Non-pigmented ciliary epithelial cell (primary cell): ENCODE measurements at places on chromosomes 4 and X.
A peak's percentile ranks its signal among the peaks of the same experiment; 100 is the strongest.

DNA sequence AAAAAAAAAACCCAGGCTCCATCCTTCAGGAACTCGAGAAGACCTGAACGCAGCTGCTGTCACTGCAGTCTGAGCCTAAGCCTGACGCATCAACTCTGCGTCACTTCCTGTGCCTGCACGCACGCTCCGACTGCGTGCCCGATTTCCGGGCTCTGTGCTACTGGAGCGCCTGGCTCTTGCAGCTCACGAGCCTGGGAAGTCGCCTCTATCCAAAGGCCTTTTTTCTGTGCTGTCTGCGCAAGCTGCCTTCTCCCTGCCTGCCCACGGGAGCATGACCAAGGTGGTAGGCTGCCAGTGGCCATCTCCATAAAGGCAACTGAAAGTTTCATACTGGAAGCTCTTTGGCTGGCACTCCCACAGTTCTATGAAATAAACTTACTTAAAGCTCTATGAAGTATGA is 9.9 kb upstream of the GASK1B start:
- DNase-seq: no peak

DNA sequence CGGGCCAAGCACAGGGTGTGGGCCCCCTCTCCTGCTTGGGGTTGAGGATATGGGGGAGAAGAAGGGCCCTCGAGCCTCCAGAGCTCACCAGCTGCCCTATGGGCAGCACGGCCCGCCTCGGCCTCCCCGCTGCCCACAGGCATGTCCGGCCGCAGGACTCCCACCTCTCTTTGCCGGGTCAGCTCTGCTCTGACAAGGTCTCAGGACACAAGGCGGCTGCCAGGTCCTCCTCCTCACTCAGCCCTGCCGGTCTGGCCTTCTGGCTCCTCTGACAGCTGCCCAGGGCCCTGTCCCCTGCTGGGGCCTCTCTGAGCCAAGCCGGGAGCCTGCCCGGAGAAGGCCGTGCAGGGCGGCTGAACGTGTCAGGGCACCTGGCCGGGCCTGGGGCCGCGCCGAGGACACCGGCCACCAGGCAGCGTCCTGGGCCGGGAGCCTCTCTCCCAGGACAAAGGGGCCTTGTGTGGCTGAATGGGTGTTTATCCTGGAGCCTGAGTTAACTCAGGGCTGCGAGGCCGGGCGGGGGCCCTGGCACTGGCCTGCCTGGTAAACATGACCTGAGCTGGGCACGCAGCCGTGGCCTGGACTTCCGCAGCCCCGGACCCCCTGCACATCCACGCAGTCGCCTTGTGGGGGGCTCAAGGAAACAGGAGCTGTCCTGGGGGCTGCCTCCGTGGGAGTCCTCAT is 25.7 kb downstream of the TACC3 start:
- DNase-seq: no peak

DNA sequence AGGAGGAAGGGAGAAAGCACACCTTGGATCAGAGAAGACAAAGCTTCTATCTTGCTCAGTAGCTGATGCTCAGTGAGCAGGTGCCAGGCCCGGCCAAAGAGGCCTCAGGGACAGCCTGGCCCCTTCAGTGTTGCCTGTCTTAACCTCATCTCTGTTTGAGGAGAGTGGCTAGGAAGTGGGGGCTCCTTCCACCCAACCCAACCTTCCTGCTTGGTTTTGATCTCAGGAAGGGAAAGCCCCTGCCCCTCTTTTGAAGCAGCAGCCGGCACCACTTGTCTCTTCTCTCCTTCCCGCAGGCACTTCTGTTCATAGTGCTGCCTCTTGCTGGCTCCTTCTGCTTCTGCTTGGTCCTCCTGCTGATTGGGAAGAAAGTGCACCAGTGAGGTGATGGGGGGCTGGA is 2.4 kb upstream of the AFF2 start:
- no peak for DNase-seq

DNA sequence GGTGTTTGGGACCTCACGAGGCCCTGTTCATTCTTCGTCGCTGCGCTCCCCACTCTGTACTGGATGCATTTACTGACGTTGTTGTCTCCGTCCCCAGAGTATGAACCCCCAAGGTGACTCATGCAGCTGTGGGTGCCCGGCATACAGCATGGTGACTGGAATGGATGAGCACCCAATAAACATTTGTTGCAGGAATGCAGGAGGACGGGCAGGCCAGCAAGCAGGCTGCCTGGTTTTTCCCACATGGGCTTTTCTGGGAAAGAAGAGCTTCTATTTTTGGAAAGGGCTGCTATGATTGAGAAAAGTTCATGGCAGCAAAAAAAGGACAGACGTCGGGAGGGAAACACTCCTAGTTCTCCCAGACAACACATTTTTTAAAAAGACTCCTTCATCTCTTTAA is 893 bp upstream of the SOD3 start:
- no peak for DNase-seq

DNA sequence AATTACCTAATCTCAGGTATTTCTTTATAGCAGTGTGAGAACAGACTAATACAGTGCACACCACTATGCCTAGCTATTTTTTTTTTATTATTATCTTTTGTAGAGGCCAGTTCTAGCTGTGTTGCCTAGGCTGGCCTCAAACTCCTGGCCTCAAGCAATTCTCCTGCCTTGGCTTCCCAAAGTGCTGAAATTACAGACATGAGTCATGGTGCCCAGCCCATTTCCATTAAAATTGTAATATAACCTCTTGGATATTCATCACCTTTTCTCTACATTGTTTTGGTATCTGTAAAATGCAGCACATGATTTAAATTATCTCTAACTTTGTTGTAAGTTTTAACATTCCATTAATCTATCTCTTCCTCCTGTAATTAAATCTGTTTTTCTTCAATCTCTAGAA is 2052.9 kb downstream of the ARAP2 start:
- no peak for DNase-seq

DNA sequence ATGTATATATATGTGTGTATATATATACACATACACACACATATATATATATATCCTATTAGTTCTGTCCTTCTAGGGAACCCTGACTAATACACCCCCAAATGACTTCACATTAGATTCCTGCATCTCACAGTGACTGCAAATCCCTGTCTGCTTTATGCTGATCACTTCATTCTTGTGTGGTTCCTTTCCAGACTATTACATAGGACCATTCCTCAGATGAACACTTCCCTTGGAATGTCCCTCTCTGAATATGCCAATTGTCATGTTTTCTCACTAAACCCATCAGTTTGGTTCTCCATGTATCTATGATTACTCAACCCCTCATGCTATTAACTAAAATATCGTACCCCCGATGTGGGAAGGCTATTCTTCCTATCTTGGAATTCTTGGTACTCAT is 605.2 kb upstream of the NR3C2 start:
- peak; percentile 30 for DNase-seq

DNA sequence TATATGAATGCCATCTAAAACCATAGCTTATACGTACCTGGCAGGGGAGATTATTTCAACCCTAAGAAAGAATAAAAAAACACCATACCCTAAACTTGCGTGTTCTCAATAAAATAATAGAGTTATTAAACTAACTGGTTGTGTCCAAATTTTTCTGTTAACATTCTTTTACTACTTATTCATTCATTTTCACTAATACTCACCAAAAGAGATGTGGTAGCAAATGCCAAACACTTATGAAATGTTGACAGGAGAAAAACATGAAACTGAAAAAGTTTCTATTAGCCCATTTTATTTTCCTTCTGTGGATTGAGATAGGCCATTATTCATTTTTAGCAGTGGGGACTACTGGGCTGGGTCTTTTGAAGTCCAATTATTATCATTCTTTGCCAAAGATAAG is 102.0 kb downstream of the TSPAN5 start:
- DNase-seq: no peak

GRCh38 chr4:165507381-165507780 is 128.6 kb downstream of the CPE start:
- no peak for DNase-seq

DNA sequence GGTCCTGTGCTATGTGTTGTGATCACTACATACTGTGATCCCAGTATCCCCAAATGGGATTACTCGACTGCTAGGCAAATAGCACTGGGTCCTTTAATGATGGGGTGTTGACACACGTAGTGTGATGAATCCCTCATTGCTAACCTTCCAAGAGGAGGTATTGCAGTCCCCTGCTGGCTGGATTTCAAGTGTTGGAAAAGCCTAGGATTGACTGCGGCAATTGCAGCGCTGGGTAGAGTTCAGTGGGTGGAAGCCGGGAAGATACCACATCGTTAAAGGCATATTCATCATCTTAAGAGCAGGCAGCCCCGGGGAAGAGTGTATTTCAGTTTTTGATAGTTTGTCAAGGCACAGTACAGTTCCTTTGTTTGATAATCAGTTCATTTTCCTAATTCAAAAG is 159.9 kb downstream of the TRIML1 start:
- no peak for DNase-seq

- no peak for DNase-seq
Measured at GRCh38 chr4:53558065-53558801, 33.1 kb downstream of the LNX1 start.

DNA sequence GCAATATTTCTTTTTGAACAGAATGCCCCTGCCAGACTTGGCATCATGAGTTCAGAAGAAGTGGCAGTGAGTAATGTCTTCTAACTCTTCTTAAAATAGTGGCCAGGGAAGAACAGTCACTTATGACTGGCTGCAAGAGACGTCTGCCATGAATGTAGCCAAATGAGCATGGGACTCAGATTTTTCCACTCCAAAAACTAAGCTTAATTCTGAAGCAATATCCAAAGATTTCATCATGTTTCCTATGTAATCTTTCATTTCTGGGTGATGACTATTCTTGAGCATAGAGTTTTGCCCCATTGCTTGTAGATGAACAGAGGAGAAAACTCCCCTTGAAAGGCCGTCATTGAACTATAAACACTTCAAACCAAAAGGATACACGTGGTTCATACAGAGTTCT is 11.8 kb downstream of the AMBN start:
- DNase-seq: peak; percentile 14

- DNase-seq: no peak
Measured at GRCh38 chr4:75593393-75593792, 36.9 kb downstream of the CDKL2 start.

- no peak for DNase-seq
Measured at GRCh38 chr4:47469951-47470350, 6.4 kb upstream of the COMMD8 start.

DNA sequence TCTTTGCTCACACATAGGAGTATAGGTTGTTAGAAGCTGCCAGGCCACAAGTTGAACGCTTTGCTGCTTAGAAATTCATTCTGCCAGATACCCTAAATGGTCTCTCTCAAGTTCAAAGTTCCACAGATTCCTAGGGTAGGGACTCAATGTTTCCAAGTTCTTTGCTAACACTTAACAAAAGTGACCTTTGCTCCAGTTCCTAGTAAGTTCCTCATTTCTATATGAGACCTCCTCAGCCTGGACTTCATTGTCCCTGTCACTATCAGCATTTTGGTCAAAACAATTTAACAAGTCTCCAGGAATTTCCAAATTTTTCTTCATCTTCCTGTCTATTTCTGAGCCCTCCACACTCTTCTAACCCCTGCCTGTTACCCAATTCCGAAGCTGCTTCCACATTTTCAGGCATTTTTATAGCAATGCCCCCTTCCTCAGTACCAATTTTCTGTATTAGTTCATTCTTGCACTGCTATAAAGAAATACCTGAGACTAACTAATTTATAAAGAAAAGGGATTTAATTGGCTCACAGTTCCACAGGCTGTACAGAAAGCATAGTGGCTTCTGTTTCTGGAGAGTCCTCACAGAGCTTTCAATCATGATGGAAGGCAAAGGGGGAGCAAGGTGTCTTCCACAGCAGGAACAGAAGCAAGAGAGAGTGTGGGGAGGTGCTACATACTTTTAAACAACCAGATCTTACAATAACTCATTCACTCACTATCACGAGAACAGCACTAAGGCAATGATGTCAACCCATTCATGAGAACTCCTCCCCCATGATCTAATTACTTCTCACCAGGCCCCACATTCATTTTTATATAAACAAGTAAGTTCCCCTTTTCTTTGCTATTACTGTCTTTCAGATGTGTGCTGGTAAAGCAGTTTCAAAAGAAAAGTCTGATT is 11.5 kb upstream of the TLR1 start:
- no peak for DNase-seq

DNA sequence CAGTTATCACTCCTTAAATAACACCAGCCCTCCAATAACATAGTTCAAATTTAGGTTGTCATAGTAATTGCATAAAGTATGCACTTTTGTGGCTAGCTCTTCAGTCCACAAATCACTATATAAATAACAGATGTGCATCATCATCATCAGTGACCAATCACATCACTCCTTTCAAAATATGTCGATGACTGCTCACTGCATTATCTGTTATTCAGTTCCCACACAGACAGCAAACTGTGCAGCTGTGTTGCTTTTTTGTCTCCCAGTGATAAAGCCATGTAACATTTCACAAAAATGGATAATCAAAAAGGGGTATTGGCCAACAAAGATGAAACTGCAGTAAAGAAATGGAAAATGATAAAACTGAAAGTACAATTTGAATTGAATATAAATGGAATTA is 205.4 kb downstream of the DCLK2 start:
- DNase-seq: peak; percentile 96

- no peak for DNase-seq
Measured at GRCh38 chrX:52353838-52354237, 15.0 kb upstream of the XAGE2 start.

DNA sequence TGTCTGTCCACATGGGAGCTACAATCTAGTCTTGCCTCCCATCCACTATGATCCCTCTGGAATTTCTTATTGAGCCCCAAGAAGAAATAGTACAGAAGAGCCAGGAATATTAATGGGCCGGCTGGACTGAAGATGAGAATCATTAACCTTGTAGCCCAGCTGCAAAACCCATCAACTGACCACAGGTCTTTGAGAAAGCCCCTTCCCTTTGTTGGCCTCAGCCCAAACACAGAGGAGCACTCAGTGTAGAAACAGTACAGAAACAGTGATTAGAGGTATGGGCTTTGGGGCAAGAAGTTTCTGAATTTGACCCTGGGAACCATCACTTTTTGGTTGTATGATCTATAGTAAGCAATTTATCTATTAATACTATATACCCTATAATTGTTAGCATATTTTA is 76.8 kb upstream of the RAB40AL start:
- no peak for DNase-seq

DNA sequence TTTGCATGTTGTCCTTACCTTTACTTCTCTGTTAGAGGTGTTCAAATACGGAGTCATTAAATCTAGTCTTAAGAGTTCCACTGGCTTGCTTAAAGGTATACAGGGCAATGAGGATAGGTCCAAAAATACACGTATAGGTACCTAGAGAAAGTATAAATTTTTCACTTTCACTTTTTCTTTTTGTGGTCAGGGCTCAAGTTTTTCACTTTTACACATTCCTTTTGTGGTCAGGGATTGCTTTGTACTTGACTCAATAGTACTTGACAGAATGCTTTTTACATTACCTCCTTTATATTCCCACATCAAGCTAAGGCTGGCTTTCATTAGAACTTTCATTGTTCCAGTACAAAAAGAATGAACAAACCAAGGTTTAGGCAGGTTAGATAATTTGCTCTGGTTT is 21.7 kb downstream of the TMEM184C start:
- no peak for DNase-seq

- no peak for DNase-seq
Measured at GRCh38 chr4:153252122-153252521, 47.9 kb downstream of the TRIM2 start.

DNA sequence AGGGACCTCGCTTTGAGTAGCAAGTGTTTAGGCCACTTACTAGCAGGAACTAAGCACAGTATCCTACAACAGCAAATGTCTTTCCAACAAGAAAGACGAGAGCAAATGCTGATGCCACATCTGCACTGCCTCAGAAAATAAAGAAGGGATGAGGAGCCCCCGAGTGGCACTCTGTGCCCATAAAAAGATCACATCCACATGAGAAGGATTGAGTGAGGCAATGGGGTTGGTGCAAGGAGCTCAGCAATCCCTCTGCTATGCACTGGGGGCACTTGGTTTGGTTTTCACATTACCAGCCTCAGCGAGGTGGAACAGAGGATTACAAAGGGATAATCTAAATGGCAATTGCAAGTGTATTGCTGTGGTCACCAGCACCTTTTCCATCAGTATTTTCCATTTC is 252.8 kb upstream of the SLC7A11 start:
- no peak for DNase-seq
